ENCODE measurements at places on chromosomes 1 and 21.

- DNase-seq: no peak
These were observed 23.4 kb upstream of the TSPAN2 start for GRCh38 chr1:115112496-115113375.

- DNase-seq: no peak
These were observed 30.7 kb downstream of the MRAP start for GRCh38 chr21:32329331-32329730.

GRCh38 chr1:67544921-67545320 is 114.7 kb upstream of the SERBP1 start:
- no peak for DNase-seq

- DNase-seq: peak; percentile 62
These were observed 245.4 kb downstream of the PBX1 start for GRCh38 chr1:164804366-164804765.

GRCh38 chr21:30996728-30997127 is 41.5 kb downstream of the KRTAP19-8 start:
- no peak for DNase-seq

- no peak for DNase-seq
These were observed 140.0 kb downstream of the SLC45A1 start for GRCh38 chr1:8457760-8458381.

DNA sequence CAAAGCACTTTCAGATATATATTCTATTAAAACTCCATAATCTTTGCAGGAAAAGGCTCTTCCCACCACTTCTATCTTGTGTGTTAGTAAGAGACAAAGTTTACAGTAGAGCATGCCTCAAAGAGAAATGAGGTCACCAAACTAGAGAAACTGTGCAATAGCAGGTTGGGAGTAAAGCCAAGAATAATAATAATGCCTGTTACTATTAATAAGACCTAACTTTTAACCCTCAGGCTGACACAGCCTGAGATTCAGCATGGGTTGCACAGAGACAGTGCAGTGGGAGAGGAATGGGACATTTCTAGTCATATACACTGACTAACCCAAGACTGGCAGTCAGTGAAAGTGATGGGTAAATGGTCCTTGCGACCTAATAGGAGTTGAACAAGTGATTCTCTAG is 320.2 kb upstream of the NFIA start:
- DNase-seq: peak; percentile 78

- DNase-seq: no peak
These were observed 3.3 kb upstream of the SKI start for GRCh38 chr1:2224631-2225428.

DNA sequence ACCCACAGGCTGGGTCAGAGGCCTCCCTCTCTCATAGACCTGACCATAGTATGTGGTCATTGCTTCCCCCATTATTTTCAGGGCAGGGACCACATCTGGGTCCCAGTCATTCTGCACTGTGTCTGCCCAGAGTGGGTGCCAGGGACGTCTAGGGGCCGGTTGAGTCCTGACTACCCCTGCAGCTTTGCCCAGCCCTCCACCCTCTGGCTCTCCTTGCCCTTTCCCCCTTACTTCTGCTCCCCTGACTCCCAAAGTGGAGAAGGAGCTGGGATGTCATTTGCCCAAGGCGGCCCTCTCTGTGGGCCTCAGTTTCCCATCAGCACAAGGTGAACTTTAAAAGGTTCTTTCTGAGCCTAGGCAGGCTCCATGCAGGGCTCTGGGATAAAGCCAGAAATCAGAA is 4.3 kb upstream of the TTC22 start:
- DNase-seq: no peak

GRCh38 chr1:217919683-217920388 is 288.7 kb downstream of the SPATA17 start:
- DNase-seq: no peak

DNA sequence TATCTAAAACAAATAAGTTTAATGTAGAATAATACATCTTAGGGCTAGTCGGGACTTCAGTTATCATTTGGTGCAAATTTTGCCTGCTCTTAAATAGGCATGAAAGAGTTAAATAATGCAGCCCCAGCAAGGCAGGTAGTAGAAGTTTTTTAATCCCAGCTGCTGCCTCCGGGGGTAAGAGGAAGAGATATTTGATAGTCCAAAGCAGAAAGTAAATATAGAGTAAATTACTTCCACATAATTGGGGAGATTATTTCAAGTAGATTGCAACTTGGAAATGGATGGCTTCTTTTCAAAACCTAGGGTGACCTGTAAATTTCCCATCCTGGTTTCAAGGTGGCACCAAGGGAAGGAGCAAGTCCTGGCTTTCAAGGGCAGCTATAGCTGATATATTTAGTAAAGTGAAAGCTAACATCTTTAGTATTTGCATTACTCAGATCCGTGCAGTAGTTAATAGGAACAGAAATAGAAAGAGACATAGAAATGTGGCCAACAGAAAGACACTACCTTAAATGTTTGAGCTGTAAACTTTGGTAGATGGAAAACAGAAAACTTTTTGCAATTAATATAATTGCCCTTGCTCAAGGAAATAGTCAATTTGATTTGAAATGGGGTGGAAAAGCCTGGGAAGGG is 109.1 kb downstream of the LMO4 start:
- no peak for DNase-seq

DNA sequence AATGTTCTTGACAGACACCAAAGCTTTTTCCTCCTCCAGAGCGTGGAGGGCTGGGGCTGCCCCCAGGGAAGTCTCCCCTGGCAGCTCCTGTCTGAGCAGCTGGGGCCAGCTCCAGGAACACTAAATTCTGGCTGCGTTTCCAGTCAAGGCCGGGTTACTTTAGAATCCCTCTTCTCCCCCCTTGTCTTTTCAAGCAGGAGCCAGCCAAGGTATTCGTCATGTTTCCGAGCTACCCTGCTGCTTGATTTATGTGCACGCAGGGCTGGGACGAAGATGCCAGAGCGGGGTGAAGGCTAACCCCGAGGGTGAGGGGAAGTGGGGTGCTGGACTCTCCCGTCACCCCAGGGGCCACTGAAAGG is 68.1 kb upstream of the ANGPTL1 start:
- no peak for DNase-seq

GRCh38 chr1:172745014-172745413 is 86.1 kb downstream of the FASLG start:
- peak; percentile 87 for DNase-seq

GRCh38 chr1:203325026-203325417 is 19.7 kb downstream of the BTG2 start:
- no peak for DNase-seq

GRCh38 chr1:50346621-50347020 is 76.6 kb downstream of the DMRTA2 start:
- no peak for DNase-seq

- no peak for DNase-seq
These were observed 200.1 kb downstream of the AMY1C start for GRCh38 chr1:103949779-103950178.

DNA sequence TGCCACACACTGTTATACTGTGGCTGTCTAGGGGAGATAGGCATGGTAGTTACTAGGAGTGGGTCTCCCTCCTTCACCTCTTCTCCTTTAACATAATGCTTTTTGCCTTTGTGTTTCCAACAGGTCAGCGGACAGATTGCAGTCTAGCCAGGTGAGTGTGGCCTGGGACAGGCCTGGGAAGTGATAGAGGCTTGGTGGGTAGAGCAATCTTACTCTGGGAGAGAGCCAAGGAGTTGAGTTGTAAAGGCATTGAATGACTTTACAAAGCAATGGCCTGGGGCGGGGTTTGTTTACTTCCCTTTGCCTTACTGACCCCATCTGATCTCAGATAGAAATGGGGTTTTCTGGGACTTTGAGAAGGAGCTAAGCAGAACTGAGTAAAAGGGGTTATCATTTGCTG is 51.0 kb upstream of the IKBKE start:
- DNase-seq: no peak

DNA sequence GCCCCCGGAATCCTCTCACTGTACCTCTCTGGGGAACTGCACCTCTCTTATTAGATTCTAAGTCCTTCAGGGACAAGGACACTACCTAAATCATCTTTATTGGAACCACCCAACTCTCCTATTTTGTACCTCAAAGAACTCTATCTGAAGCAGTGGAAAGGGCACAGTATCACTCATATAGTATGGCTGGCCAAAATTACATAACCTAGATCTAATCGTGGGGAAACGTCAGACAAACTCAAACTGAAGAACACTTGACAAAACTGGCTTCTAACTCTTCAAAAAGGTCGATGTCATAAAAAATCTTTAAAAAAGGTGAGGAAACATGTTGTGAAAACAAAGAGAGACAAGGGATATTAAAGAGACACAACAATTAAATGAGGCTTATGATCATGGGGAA is 210.0 kb downstream of the SLC45A1 start:
- no peak for DNase-seq

- no peak for DNase-seq
These were observed 97.2 kb upstream of the LYPLAL1 start for GRCh38 chr1:219076326-219076937.

DNA sequence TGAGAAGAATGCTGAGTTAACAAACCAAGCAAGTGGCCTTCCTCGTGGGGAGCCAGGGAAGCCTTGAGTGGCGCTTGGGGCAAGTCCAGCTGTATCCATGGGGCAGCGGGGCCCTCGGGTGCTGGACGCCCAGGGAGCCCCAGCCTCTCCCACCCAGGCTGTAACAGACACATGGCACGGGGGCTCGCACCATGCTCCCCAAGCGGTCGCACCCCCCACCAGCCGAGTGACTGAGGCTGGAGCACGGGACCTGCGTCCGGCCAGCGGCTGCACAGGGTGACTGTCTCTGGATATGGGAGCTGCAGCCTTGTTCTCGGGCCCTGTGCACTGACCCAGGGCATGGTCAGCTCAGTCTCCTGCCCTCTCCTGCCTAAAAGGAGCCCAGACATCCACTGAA is 53.9 kb upstream of the ACTRT2 start:
- DNase-seq: no peak

DNA sequence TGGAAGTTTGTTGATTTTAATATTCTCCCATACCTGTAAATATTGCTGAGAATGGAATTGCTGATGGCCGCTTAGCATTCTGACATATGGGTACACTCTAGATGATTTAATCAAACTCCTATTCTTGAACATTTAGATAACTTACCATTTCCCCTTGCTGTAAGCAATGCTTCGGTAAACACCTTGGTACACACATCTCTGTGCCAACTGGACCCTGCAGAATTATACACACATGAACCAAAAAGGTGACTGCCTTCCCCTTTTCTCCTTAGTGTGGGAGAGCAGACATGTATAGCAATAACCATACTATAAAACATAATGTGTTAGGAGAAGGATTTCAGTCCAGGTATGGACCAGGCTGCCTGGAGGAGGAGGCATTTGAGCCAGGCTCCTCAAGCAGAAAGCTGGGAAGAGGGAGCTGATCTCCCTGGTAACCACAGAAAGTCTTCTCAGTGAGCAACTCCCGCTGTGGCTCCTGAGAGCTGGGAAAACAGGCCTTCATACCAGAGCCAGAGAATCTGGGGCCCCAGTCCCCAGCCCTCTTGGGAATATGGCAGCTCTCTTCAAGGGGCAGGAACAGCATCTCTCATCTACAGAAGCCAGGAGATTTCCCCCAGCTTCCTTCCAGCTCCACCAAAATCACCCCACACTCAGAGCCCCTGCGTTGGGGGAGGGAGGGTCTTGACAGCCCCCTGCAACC is 33.9 kb upstream of the CSF1 start:
- DNase-seq: peak; percentile 24

- no peak for DNase-seq
These were observed 130.5 kb downstream of the TMEM53 start for GRCh38 chr1:44543786-44544185.

DNA sequence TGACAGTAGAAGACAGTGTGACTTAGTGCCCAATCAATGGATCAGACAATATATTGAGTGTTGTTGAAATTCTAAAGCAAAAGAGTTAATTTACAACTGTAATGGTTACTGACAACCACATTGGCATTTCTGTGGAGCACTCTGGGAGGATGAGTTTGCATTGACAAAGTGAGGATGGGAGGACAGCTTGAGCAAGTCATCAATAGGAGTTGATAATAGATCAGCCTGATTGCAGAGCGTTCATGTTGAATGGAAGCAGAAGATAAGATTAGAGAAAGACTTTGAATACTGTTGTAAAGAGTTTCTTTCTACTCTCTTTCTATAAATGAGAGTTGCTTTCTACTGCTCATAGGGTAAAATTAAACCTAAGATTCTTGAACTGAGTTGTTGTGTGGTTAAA is 3.9 kb downstream of the EEIG2 start:
- no peak for DNase-seq

DNA sequence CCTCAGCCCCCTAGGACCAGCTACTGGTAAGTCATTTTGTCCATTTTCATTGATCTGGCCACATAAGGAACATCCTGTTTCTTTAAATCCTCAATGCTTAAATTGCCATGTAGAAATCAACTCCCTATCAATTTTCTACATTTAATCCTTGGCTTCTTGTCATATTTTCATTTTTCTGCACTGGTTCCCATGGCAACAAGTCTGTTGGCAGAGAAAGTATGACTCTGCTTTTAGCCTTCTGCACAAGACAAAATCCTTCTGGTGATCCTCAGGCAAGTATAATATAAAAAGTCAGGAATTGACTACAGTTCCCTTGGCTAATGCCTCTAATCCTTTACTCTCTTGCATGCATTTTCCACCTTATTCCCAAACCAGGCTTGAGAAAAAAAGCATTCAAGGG is 65.0 kb downstream of the LRRC40 start:
- peak; percentile 77 for DNase-seq

GRCh38 chr1:77825131-77825709 is 45.8 kb downstream of the MIGA1 start:
- DNase-seq: peak; percentile 71

- DNase-seq: no peak
These were observed 44.9 kb upstream of the LIN9 start for GRCh38 chr1:226353698-226354525.

GRCh38 chr21:27691006-27691405 is 724.1 kb upstream of the ADAMTS5 start:
- no peak for DNase-seq

DNA sequence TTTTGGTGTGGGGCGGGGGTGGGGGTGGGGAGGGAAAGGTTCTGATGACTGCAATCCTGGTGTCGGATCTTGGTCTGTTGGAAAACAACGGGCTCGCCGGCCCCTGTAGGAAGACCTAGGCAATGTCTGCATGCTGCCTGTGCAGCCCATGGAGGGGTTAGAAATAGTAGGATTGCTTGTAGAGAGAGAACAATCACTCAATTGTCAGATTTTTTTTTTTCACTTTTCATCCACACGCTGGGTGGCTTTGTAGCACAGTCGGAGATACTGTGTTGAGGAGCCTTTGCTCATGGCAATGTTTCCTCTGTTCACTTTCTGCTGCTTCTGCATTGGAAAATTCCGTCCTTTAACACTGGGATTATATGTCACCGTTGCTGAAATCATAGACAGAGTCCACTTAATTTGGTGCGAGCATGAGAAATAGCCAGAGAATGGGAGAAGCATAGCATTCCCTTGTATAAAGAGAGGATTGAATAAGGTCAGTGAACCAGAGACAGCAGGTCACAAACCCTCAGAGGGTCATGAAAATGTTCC is 107.5 kb downstream of the MRPS6 start:
- DNase-seq: no peak

Measured in brain microvascular endothelial cell (primary cell).